HCT116 (cell line): ENCODE measurements at places on chromosomes 1 and 21. TPM values are rescaled to one million over a fixed set of nuclear protein-coding genes. Genes with fewer than 3 reads are reported as not detected.

- H3K4me1 ChIP-seq = no peaks in the 10 kb centered on the region
- no peak for DNase-seq
- no peak overlapping the region for H3K27ac ChIP-seq
- H3K4me3 ChIP-seq = no peak overlapping the region
- no peaks in the 10 kb centered on the region for H3K27me3 ChIP-seq
These were observed 544.6 kb downstream of the AMY1C start for GRCh38 chr1:104294259-104294658.

GRCh38 chr1:20721117-20722061 lies 3.6 kb upstream of the KIF17 start:
- H3K4me3 ChIP-seq = no peak overlapping the region
- no peak overlapping the region for H3K27ac ChIP-seq
- H3K36me3 ChIP-seq = no peaks in the 10 kb centered on the region
- H3K27me3 ChIP-seq = no peaks in the 10 kb centered on the region

DNA sequence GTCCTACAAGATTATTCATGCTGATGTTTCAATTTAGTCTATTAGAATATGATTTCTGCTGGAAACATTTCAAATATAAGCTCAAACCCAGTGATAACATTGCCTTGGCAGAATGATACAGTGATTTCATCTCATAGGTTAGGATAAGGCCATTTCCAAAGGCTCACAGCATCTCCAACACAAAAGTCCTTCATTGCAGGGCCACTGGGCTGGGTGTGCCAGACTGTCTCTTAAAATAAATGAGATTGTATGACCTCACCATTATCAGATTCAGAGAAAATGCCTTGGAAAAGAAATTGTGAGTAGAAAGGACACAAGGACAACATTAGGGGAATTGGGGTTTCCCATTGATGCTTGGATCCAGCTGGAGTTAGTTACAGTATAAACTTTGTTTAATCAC lies 30.4 kb downstream of the NGF start:
- no peaks in the 10 kb centered on the region for H3K4me1 ChIP-seq
- H3K4me3 ChIP-seq = no peak overlapping the region
- H3K27me3 ChIP-seq = no peaks in the 10 kb centered on the region
- no peaks in the 10 kb centered on the region for H3K36me3 ChIP-seq
- no peak for DNase-seq

Gene KMO
- total RNA-seq = not detected

Gene SLC44A5
- 2.4 TPM for total RNA-seq

Gene LYPD8
- total RNA-seq = not detected
